Metanephros (tissue), 2 donors: ENCODE measurements at places on chromosomes 3 and 15. TPM values are rescaled to one million over a fixed set of nuclear protein-coding genes. Genes with fewer than 3 reads are reported as not detected.

Gene MINAR1
- total RNA-seq, result 1.1 TPM

Gene VIPR1
- 3.4 TPM for total RNA-seq

Gene CHST13
- total RNA-seq, result 7.9 TPM

Gene BSN
- 1.5 TPM for total RNA-seq

Gene IL5RA
- 0.88 TPM for total RNA-seq

Gene NR2E3
- total RNA-seq, result 1.2 TPM

Gene SI
- total RNA-seq, result under 0.01 TPM

Gene CAV3
- total RNA-seq, result 42.2 TPM

Gene SLC12A8
- 7.2 TPM for total RNA-seq

Gene INSYN1
- 7.9 TPM for total RNA-seq

Gene FGD5
- total RNA-seq, result 35.8 TPM

Gene CIDEC
- 0.18 TPM for total RNA-seq

Gene POLR2H
- total RNA-seq, result 68.9 TPM

Gene LSMEM2
- total RNA-seq, result 3.2 TPM

Gene AHSG
- total RNA-seq, result 1.3 TPM

Gene P2RY1
- total RNA-seq, result 6.9 TPM
